Bronchial epithelial cell (primary cell): ENCODE measurements at places on chromosomes 7 and 10. TPM values are rescaled to one million over a fixed set of nuclear protein-coding genes. Genes with fewer than 3 reads are reported as not detected.

DNA sequence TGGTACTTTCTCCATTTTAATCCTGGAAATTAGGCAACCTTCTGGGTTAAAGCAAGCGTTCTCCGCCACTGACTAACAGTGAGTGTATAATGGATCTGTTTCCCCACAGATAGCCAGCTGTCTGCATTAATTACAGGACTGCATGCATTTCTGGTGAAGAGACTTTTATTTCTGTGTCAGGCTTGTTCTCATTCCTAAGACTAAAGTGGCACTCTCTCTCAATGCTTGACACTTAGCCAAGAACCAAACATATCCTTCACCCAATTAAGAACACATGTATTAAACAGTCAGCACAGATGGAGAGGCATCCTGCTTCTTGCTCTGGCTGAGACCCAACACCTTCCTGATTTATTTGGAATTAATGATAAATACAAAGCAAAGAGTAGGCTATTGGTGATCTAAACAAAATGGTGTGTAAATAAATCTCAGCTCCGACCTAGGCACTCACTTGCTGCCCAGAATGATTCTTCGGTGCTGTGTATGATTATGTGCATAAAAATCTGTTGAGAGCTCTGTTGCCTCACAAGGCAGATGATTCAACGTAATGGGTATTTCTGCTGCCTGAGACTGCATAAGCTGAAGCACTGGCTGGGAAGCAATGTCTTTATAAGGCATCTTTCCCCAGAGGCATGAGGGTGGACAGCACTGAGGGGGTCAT lies 16.8 kb downstream of the CALU start:
- DNase-seq = no peak

GRCh38 chr10:71045936-71046335 lies 157.6 kb upstream of the PCBD1 start:
- no peak for DNase-seq

- no peak for DNase-seq
Measured at GRCh38 chr7:105389889-105390288, 1.2 kb upstream of the SRPK2 start.

DNA sequence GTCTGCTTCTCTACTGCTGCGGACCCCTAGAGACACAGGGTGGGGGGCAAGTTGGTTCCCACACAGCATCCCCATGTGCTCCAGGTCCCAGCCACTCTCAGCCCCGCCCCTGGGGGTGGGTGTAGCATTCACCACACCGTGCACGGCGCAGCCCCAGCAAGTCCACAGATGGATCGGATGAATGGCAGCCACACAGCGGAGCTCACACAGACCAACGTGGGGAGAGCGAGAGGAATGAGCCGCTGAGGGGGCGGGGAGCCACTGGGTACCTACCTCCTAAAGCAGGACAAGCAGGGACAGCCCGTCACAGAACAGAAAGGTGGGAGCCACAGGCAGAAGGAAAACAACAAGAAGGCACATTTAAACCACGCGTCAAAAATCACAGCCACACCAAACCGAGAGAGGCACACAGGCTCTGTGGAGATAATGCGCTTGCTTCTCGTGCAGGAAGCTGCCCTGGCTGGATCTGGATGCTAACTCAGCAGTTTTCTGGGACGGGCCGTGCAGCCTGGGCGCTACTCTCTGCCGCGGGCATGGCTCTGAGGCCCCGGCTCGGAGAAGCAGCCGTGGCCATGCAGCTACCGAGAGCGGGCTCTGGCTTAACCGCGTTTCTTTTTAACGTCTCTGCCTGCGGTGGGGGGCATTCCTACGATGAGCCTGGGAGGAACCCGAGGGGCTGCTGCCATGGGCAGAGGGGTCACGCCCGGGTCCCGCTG lies 102.5 kb downstream of the CYTH3 start:
- no peak for DNase-seq

- DNase-seq = no peak
Measured at GRCh38 chr10:43845121-43845520, 196.4 kb upstream of the ZNF32 start.

IGF2BP3 gene
- 4.6 and 12.4 TPM in 2 replicates for total RNA-seq

NUDT5 gene
- total RNA-seq = 51.2 and 68.4 TPM in 2 replicates

GIMAP2 gene
- 0.13 and 0.26 TPM in 2 replicates for total RNA-seq
